Stimulated activated CD8-positive, alpha-beta memory T cell treated with anti-CD3 and anti-CD28 coated beads, Interleukin-4, amount 100 ng/mL, for 1 hour (primary cell): ENCODE measurements at places on chromosomes 1 and 21.

GRCh38 chr1:47399138-47399845 is 16.8 kb upstream of the FOXE3 start:
- DNase-seq = no peak

- DNase-seq = no peak
Observed at GRCh38 chr1:112937495-112937894, 18.5 kb downstream of the SLC16A1 start.

DNA sequence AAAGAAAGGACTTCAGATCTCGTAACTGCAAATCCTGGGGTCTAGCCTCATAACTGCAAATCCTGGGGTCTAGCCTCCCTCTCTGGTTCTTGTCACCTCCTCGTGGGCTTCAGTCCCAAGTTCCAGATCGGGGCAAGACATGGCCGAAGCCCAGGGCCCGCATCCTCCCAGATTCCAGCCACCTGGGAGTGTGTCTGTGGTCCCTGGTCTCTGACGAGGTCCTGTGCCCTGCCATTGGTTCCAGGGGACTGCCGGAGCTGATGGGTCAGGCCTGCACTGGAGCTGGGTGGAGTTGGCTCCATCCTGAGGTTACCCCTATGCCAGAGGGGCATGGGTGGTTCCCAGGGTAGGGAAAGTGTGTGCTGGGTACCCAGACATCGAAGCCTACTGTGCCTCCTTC is 17.7 kb upstream of the C1orf174 start:
- DNase-seq = no peak

GRCh38 chr1:196401452-196401833 is 206.8 kb downstream of the KCNT2 start:
- DNase-seq = no peak

DNA sequence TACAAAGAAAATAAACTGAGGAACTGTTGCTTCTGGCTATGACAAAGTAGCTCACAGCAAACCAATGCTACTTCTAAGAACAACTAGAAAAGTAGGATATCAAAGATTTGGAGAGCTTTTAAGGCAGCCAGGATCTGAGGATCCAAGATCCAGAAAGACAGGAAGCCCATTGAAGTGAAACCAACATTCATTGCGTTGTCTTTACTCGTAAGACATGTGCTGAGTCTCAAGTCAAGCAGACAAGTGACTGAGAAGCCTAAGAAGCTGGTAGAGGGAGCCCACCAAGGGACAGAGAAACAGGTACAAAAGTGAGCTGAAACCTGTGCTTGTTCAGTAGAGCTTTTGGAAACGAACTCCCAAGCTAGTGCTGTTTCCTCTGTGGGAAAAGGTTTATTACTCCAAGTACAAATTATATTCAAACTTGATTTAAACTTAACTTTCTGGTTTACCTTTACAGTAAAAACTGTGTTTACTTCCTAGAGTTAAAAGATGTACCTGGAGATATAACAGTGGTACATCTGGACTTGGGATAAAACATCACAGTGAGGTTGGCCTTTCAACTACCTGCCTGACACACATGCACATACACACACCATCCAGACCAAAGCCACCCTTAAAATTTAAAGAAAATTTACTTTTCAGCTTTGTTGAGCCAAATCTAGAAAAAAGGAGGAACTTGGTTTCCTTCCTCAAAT is 41.2 kb downstream of the NME7 start:
- DNase-seq = no peak

GRCh38 chr1:220224033-220224432 is 48.2 kb downstream of the RAB3GAP2 start:
- no peak for DNase-seq

DNA sequence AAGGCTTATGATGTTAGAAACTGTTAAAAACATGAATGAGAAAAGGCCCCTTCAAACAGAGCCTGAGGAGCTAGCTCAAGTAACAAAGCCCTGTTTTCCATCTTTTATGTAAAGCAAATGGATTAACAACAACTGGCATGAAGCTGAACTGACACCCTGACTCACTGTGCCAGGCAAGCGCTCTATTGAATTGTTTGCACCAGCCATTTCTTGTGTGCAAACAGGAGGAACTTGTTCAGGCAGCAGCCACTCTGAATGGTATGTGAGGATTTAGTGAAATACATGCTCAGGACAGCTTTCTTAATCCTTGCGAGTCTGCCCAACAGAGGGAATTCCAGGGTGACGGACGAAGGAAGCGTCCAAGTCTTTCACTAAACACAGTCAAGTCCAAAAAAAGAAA is 291.1 kb upstream of the ADGRL2 start:
- no peak for DNase-seq

DNA sequence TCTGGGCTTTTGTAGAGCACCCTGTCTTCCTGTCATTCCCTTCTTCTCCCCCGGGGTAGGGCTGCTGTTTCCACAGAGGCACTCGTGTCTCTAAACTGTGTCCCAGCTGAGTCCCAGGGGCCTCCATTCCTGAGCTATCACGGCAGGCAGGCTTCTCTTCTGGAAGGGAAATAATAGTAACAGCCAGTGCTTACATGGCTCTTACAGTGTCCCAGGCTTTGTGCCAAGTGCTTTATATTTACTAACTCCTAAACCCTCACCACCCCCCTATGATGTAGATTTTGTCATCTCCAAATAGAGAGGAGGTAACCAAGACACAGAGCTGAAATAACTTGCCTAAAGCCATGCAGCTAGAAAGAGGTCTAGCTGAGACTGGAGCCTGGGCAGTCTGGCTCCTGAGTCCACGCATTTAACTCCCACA is 1.4 kb upstream of the CELF3 start:
- DNase-seq = no peak

DNA sequence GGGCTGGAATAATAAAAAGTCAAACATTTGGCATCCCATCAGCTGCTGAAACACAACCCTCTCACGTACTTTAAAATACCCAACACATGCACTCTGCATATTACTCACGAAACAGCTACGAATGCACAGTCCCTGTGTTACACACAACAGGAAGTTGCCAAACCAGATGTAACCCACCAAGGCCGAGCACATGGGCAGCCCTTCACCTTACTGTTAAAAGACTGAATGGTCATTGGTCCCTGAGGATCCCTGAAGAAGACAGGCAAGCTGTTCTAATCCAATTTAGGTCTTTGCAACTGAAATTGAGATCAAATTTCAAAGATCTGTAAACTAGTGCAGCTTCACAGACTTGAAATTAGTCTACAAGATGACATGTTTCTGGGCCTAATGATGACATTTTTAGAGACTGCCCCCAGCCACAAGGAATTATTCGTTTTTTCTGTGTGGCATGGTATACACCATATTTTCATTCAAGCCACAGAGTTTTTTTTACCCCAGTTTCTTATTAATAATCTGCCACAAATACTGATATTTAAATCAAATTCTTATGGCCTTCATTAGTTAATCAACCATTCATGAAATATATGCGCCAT is 25.6 kb upstream of the IER5 start:
- no peak for DNase-seq

DNA sequence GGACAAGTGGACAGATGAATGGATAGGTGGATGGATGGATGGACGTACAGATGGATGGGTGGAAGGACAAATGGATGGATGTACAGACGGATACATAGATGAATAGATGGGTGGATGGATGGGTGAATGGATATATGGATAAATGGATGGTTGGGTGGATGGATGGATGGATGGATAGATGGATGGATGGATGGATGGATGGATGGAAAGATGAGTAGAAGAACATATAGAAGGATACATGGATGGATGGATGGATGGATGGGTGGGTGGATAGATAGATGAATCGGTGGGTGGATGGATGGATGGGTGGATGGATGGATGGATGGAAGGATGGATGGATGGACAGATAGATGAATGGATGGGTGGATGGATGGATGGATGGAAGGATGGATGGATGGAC is 274.3 kb downstream of the KAZN start:
- no peak for DNase-seq

- no peak for DNase-seq
Observed at GRCh38 chr1:10592373-10592772, 117.6 kb downstream of the PEX14 start.

GRCh38 chr1:19828546-19828945 is 13.5 kb upstream of the RNF186 start:
- DNase-seq = no peak

DNA sequence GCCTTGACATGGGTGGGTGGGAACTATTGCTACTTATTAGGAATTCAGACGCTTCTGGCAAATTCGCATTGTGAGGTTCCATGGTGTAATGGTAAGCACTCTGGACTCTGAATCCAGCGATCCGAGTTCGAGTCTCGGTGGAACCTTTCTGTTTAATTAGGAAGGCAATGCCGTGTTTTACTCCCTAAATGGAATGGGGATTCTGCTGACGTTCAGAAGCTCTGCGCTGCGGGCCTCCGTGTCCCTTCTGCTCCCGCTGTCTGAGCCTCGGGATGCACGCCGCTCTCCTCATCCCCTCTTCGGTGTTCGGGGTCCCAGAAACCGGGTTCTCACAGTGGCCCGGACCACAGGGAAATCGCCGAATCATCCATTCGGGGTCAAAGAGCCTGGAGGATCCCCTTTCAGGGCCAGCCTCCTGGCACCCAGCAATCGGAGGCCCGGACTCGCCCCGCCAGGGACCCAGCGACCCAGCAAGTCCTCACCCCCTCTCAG is 280.3 kb downstream of the FAM72C start:
- DNase-seq = no peak

DNA sequence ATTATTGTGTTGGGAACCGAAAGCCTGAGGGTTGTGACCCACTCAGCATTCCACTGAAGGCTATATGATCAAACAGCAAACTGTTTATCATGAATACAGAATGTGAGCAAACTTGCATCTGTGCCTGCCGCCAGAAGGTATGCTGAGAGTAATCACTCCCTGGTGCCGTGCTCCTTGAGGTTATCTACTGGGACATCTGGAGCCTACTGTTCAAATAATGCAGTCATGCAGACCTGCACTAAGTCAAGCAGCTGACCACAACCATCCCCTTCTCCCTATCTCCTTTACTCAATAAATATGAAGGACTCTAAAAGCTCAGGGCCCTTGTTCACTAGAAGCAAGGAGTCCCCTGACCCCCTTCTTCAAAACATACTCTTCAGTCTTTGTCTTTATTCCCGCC is 13.5 kb downstream of the GSTM5 start:
- no peak for DNase-seq

DNA sequence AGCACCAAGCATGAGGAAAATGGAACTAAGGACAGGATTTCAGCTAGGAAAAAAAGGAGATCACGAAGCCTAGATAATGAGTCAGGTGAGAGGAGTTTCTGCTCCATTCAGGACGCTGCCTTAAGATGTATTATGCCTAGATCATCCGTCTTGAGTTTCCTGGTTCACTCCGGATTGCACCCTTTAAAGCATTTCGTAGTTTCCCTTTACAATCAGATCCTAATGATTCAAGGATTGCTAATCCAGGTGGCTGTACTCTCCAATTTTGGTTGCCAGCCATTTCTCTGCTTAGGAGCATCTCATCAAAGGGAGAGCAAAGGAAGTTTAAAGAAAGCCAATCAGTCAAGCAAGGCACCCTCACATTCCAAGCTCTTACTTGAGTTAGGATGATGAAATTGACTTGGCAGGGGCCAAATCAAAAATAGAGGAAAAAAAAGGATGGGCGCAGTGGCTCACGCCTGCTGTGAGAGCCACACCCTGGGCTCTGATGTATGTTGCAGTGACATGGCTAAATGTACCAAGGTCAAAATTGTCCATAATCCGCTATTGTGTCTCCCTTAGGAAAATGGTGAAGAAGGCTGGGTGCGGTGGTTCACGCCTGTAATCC is 156.9 kb upstream of the SOD1 start:
- no peak for DNase-seq

DNA sequence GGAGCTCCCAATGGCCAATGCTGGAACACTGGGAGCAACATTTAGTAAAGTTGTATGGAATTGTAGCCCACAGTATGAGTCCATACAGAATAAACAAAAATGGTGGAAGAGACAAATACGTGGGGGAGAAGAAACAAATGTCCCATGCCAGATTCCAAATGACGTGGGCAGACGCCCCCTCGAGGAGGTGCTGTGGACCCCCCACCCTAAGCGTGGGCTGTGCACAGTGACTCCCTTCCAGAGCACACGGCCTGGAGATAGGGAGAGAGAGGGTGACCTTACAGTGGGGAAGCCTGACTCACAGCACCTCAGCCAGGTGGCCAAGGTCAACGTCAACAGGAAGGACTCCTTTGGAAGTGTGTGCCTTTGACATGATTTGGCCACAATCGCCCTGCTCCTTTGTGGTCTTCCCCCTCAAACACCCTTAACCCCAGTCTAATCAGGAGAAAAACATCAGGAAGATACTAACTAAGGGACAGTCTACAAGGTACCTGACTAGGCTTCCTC is 13.7 kb upstream of the PDE9A start:
- no peak for DNase-seq

GRCh38 chr1:156509424-156510034 is 9.0 kb upstream of the MEF2D start:
- no peak for DNase-seq
